ENCODE measurements at places on chromosomes 3 and 15.

- DNase-seq = no peak
These were observed 223.8 kb upstream of the LYSMD4 start for GRCh38 chr15:99956820-99957641.

GRCh38 chr3:39203402-39203801, 11.0 kb upstream of the XIRP1 start:
- no peak for DNase-seq

DNA sequence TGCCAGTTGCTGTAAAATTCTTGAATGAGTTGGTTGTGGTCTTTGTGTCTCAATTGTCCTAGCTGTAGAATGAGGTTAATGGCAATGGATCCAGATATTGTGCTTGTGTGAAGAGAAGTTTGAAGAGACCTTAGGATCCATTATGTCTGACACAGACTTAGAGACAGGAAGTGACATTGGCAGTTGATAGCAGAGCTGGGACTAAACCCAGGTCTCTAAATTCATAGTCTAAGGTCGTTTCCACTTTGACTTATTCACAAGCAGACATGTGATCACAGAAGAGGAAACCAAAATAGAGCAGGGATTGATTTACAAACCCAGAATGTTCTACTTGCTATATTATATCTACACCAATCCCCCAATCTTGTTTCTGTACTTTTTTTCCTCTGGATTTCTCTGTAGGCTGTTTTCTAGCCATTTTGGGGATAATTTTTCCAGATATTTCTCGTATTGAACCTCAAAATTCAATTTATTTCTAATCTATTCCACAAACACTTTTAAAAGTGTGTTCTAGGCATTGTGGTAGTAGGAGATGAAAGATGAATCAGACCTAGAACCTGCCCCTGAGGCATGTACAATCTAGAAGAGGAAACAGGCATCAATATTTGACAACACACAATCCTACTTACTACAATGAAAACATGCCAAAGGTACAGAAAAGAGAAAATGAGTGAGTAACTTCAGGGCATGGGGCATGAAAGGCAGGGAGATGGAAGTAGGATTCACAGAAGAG, 123.3 kb downstream of the NFKBIZ start:
- no peak for DNase-seq

DNA sequence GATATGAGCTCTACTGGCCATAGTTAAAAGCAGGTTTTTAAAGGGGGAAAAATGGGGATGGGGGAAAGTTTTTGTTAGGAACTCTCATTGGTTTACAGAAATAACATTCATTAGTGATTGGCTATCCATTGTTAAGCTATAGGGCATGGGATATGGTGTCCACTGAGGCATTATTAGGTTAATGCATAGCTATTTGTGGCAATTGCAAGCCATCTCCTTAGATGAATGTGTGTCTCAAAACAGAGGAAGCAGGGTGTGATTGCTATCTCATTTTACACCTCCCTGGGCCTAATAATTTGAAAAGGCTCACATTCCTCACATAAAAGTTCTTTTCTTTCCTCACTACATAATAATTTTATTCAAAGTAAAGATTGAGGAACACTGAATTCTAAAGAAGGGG, 396.6 kb downstream of the TAFA4 start:
- DNase-seq = no peak

DNA sequence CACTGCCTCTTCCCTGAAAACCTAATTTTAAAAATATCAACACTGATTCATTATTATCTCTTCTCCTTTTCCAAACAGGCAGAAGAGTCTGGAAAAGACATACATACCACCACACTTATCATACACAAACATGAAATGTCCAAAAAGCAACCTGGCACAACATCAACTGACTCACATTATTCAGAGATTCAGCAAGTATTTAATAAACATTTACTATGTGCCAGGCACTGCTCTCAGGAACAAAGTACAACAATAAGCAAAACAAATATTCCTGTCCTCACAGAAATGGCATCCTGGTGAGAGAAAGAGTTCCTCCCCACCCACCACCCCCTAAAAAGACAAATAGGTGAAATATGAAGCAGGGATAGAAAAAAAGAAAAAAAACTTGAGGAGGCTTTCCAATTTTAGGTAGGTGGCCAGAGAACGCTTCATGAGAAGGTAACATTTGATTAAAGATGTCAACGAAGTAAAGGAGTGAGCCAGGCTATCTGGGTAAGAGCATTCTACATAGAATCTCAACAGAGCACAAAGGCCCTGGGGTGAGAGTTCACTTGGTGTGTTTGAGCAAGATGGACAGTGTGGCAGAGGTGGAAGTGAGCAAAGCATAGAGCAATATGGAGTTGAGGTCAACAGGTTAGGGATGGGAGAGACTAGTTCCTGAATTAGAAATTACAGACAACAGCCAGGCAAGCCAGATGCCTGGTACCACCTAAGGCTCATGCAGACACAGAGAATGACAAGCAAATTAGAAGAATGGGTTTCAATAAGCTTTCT, 141.7 kb downstream of the OSBPL10 start:
- DNase-seq = peak; percentile 9

GRCh38 chr3:124952282-124952855, 17.8 kb upstream of the MUC13 start:
- DNase-seq = no peak

GRCh38 chr3:53044711-53045517, 959 bp downstream of the SFMBT1 start:
- DNase-seq = peak; percentile 54
